ENCODE measurements at places on chromosomes 16 and 17.

GRCh38 chr17:81608082-81608481, 28.8 kb downstream of the NPLOC4 start:
- DNase-seq, result no peak

DNA sequence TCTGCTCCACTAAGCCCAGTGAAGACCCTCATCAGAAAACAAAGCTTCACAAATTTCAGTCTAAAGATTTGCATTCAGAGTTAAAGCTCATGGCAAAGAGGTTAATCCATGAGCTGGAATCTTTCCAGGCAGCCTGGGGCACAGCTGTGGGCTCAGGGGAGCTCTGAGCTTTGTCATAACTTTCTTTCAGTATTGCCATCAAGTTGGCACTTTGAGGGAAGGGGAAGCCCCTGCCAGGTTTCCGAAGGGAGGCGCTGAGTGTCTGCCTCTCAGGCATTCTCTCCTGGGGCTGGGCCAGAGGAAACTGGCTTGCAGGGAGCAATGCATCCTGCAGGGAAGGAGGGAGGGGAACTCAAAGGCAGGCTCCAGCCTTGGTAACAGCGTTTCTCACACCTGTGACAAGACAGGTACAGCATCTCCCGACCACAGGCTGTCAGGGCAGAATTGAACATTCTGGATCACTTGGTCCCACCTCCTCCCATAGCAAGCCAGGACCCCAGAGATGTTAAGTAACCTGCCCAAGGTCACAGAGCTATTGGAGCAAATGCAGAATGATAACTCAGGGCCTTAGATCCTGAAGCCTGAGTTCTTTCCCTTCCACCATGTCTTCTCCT, 3.9 kb downstream of the LPO start:
- DNase-seq, result no peak

DNA sequence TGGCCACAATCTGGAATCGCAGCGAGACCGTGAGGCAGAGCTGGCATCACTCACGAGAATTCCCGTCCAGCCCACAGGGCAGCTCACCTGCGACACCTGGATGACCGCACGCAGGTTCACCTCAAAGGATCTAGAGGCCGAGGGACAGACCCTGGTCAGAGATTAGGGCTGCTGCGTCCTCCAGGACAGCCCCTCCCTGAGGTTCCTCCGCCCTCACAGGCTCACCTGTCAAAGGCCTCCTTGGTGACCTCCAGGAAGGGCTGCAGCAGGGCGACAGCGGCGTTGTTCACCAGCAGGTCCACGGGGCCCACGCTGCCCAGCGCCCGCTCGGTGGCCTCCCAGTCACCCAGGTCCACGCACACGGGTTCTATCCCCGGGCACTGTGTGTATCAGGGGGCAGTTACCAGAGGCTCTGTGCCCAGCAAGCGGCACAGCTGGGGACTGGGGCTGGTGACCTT, 834 bp downstream of the DCXR start:
- no peak for DNase-seq

DNA sequence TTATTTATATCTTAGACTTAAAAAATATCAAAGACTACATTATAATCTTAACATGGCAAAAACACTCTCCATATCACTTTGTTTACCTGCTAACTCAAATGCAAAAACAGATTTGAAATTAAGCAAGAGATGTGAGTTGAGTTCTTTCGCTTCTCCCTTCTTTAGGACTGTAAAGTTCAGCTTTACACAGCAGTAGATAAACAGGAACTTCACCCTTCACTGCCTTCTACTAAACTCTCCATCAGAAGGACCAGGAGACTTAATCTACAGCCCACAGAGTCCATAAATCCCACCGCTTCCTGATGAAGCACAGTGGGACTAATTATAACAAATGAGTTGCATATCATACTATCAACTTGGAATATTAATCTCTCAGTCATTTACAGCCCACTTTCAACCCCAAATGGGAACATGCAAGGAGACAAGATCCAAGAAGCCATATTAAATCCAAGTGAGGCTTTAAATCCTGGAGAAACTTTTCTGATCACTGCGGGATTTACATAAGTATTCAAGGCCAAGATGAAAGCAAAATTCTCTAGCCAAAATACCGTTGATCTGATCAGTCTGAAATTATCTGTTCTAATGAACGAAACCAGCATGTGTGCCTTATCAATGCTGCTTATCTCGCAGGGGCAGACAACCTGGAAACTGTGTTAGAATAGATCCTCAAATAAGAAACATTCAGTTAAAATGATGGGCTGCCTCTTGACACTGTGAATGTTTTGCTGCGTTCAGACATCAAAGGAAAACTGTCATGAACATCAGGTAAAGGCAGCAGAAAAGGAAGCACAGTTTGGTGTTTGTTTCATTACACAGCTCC, 1.6 kb downstream of the AMFR start:
- DNase-seq, result no peak

DNA sequence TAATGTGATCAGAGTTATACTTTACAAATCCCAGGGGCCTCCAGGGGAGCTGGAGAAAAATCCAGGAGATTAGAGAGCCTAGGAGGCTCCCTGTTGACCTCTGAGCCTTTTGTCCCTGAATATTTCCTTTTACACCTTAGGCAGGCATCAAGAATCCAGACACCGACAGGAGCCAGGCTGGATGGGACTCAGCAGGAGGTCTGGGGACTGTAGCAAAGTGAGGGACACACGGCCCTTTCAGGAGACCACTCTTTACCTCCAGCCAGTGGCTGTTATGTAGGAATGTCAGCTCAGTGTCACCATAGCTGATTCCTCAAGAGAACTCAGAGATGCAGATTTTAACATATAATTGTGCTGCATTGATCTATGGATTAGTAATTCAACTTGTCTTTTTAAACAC, 198.4 kb downstream of the SHISA9 start:
- no peak for DNase-seq

DNA sequence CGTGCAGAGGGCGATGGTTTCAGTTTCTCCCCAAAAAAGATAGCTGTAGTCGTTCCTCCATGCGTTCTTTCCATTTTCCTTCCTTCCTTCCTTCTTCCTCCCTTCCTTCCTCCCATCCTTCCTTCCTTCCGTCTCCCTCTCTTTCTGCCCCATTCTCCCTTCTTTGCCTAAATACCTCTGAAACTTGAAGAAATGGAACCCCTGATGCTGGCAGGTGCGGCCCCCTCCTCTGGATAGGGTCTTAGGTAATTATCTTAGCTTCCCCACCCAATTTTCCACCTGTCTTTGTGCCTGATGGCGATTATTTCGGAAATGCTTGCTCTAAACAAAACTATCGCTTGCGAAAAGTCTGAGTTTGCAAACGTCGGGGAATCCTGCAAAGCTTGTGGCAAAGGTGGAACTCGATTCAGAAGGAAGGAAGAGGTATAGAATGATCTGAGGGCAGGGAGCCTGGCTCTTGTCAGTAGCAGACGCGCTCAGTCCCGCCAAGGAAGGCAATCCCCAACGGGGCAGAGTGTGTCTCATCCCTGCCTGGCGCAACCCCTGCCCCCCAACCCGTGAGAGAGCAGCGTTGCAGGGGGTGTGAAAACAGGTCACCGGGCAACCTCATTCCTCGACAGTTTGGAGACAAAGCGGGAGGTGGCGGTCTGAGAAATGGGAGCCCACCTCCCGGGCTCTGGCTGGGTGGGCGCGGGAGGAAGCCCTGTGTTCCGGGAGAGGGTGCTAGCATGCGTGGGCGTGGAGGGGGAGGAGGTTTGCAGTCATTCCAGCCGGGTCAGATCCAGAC, 2.9 kb upstream of the CBX8 start:
- DNase-seq, result no peak

- DNase-seq, result peak; percentile 36
These were observed 913 bp downstream of the SLC13A5 start for GRCh38 chr17:6712058-6712853.

- no peak for DNase-seq
These were observed 20.8 kb downstream of the DCUN1D3 start for GRCh38 chr16:20879175-20880040.
